ENCODE measurements at places on chromosomes 3 and 15.

GRCh38 chr15:88307344-88307743 lies 50.8 kb upstream of the NTRK3 start:
- no peak for DNase-seq

- no peak for DNase-seq
Measured at GRCh38 chr3:51970606-51971300, 3.1 kb downstream of the ABHD14B start.

DNA sequence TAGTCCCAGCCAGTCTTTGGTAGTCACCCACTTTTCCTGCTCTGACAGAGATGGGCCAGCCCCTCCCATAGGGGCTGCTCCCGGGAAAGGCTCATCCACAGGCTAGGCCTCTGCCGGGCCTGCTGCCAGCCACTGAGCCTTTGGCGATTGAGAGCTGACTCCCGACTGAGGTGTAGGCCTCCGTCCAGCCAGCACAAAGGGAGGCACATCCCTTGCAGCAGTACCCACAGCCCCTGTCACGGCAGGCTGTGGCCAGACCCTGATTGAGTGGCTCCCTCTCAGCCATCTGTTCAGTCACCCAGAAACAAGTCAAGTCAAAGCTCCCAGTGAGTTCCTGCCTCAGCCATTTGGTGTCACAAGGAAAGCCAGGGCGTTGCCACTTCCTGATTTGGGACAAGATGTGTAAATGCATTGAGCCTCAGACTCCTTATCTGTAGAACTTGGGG lies 6.2 kb upstream of the PAK6 start:
- no peak for DNase-seq

DNA sequence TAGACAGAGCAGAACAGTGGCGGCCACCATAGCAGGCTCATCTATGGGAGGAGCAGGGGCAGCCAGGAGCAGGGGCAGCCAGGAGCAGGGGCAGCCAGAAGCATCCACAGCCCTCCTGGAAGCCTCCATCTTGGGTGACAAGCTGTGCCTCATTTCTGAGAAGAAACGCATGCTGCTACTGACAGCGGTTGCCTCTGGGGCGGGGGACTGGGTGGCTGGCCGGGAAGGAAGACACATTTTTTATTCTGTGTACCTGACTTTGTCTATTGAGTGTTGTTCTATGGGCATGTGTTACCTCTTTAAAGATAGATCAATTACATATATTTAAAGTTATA lies 71.5 kb upstream of the KLF13 start:
- no peak for DNase-seq

DNA sequence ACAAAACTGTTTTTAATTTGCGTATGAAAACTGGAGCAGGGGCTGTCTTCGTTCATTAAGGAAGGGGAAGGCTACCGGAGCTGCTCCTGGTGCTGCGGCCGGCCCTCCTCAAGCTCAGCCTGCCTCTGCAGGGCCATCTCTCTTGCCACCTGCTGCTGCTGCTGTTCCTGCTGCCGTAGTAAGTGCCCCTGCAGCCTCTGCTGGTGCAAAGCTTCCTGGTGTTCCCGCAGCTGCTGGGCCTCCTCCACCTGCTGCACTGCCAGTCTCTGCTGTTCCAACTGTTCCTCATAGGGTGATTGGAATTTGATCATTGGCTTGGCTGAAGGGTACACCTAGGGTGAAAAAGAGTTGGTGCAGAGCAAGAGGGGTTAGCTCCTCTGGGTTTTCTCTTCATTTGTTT lies 66.0 kb downstream of the GOLIM4 start:
- no peak for DNase-seq

GRCh38 chr3:130386604-130387263 lies 41.3 kb downstream of the COL6A5 start:
- no peak for DNase-seq

- DNase-seq, result no peak
Measured at GRCh38 chr15:97319291-97319690, 641.2 kb upstream of the ARRDC4 start.

- DNase-seq, result no peak
Measured at GRCh38 chr15:57296473-57297162, 79.7 kb upstream of the CGNL1 start.

DNA sequence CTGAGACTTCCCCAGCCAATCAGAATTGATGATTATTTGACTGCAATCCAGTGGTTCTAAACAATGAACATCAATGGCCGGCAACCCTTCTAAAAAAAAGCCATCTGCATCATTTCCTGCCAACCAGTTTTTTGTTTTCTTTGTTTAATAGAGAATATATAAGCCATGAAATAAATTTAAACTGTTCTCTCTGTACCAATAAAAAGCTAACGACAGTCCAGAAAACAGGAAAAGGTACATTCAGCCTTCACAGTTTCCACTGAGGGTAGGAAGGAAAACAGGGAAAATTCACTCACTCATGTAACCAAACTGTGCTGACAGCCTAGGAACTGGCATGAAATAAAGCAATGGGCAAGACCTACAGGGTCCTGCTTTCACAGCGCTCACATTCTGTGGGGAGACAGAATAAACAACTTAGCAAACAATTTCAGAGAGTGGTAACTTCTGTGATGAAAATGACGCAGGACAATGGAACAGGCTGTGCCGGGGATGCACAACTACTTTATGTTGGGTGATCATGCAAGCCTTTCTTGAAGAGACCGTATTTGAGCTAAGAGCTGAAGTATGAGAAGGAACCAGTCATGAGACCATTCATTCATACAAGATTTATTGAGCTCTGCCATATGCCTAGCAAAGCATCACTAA lies 630.1 kb downstream of the MAGI1 start:
- DNase-seq, result no peak

DNA sequence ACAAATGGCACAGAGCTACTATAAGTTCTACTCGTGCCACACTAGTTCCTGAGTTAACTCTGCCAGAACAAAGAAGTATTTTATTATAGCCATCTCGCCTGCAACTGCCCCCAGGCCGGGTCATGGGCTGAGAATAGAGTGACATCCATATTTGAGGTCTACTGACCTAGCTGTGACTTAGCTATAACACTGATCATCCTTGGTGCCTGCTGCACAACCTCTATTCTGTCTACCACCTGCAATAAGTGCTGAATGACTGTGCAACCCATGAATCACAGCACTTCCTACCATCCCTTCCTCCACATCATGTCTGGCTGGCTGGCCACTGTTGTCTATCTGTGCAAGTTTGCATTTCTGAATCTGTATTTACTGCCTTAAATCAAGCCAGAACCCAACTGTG lies 506.5 kb upstream of the TBL1XR1 start:
- DNase-seq, result no peak

- no peak for DNase-seq
Measured at GRCh38 chr3:138124706-138125355, 7.4 kb downstream of the A4GNT start.

DNA sequence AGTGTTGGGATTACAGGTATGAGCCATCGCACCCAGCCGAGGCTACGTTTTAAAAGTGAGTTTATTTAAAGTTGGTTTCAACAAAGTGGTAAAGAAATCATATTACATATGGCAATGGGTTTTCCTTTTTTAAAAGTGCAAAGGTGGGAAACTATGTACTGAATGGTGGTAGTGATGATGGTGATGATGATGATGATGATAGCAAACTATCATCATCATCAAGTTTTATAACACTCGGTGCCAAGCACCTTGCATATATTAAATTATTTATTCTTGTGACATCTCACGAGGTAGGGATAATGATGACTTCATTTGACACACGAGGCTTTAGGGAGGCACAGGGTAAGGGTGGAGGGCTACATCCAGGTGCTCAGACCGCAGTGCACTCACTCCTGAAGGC lies 64.3 kb downstream of the BDH1 start:
- no peak for DNase-seq

DNA sequence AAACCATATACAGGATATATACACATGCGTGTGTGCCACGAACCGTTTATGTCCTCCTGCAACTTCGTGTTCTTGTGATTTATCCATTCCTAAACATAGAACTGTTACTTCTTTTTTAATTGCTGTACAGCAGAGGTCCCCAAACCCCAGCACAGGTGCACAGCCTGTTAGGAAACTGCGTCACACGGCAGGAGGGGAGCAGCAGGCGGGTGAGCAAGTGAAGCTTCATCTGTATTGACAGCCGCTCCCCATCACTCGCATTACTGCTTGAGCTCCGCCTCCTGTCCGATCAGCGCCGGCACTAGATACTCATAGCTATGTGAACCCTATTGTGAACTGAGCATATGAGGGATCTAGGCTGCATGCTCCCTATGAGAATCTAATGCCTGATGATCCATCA lies 34.9 kb upstream of the NRROS start:
- no peak for DNase-seq

DNA sequence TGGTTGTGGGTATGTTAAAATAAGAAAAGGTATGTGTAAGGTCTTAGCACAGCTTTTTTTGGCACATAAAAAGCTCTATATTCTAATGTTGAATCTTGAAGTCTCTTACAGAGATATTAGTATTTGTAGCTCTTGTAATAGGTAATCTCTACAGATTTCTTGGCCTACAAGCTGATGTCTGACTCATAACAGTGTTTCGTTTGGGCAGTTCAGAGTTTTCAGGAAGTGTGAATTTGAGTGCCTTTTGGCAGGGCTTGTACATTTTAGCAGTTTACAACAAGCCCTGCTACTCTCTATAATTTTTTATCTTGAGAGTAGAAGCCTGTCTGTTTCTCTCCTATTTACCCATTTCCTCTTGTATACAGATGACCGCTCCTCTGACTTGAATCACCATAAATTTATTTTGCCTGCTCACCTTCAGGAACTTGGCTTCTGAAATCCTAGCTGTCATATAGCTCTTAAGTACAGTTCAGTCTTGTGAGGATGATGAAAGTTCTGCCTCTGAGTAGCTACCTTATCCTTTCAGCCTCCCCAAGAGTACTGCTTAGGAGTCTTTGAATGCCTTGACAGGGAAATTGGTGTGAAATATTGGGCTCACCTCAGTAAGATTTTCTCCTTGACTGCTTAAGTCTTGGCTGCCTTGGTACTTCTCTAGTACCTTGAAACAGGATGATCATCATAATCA lies 419.9 kb upstream of the RARB start:
- no peak for DNase-seq

DNA sequence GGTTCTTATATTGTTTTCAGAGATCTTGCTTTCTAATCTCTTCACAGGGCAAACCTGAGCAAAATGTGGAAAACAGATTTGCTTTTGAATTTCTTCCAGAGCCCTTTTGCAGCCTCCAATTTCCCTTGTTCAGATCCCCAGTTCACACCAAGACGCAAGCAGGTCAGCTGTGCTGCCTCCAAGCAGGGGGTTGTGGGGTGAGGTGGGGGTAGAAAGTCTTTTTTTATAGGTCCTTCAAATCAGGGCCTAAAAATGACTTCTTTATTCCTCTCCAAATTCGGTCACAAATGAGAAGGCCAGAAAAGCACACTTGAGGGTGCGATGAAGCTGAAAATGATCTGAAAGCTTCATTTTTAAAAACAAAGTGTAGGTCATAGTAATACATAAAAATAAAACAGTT lies 26.3 kb upstream of the AVEN start:
- DNase-seq, result no peak

DNA sequence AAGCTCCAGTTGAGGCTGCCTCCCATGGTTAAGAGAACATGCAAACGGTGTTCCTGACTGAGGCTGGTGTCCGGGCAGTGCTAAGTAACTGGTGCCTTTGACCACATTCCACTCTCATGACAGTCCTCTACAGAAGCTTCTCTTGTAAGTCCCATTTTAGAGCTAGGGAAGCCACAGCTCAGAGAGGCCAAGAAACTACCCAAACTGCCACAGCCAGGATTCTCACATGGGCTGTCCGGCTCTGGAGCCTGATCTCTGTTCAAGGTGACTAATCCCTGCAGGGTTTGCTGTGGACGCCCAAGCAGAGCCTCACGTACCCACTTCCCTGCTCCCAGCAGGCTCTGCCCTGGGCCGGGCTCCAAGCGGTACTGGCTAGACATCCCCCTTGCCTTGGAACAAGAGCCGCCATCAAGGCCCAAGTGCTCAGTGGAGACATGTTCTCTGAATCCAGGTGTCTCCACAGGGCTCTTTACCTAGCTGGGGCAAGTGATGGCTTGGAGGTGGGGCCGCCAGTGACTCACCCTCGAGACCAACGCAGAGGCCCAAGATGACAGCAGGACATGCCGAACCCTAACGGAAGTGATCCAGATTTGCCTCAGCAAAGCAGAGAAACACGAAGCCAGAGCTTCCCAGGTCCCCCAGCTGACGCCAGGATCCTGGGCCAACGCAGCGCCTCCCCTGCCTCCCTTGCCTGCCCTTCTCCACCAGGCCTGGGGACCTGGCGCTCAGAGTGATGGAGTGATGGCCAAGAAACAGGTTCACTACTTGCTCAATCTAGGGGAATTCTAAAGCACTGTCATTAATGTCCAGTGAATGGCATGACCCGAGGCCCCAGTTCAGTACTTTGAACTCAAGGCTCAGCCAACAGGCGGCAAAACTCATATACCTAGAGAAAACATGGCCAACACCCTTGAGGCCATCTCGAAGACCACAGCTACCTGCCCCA lies 24.4 kb downstream of the KLHL25 start:
- no peak for DNase-seq

- DNase-seq, result no peak
Measured at GRCh38 chr3:65342084-65342683, 654.4 kb upstream of the ADAMTS9 start.

All from occipital lobe (tissue), 3 donors.